ENCODE measurements at places on chromosomes 4 and X.

DNA sequence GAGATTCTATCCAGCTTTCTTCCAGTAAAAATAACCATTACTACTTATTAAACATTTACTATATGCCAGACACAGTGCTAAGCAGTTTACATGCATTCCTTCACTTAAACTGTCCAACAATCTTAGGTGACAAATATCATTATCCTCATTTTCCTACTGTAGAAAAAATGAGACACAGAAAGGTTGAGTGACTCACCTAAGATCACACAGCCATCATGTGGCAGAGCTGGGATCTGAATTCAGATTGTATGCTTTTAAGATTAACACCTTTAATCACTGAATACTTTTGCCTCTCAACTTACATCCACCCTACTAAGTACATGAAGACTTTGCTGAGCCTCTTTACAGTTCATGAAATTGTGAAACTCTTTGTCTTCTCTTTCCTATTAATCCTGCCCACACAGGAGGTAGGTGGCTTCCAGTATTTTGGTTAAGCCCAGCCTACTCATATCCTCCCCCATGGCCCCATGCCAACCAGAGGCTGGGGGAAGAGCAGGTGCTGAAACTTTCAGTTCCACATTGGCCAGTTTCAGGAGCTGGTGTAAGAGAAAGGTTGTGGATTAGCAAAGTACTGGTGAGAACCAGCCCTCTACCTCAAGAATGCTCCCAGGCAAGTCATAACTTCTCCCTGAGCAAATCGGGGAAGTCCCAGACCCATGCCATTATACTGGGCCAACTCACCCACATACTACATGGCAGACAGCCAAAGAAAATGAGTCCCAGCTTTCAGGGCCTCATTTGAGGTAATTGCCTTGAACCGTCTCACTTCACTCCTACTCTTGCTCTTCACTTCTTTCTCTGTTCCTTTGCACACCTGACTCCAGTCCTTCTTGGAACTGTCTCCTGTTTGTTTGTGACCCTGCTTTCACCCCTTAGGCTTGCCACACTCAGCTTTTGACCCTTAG lies 211.1 kb downstream of the GUCY2F start:
- peak; percentile 49 for DNase-seq

- no peak for DNase-seq
Observed at GRCh38 chrX:115047181-115047580, 29.8 kb upstream of the IL13RA2 start.

DNA sequence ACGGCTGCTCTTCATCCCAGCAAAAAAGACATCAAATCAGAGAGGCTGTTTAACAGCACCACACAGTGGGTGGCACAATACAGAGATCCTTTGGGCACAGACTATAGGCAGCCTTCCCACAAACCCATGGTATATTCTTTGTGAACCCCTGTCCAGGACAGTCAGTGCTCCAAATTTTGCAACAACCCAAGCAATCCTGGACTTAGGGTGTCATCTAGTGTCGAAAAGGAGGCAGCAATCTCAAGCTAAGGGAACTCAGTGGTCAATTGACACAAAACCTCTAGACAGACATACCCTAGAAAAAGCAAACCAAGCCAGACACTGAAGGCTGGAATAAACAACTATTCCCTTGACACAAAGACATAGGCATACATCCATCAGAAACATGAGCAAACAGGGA lies 137.4 kb downstream of the BMP15 start:
- no peak for DNase-seq

DNA sequence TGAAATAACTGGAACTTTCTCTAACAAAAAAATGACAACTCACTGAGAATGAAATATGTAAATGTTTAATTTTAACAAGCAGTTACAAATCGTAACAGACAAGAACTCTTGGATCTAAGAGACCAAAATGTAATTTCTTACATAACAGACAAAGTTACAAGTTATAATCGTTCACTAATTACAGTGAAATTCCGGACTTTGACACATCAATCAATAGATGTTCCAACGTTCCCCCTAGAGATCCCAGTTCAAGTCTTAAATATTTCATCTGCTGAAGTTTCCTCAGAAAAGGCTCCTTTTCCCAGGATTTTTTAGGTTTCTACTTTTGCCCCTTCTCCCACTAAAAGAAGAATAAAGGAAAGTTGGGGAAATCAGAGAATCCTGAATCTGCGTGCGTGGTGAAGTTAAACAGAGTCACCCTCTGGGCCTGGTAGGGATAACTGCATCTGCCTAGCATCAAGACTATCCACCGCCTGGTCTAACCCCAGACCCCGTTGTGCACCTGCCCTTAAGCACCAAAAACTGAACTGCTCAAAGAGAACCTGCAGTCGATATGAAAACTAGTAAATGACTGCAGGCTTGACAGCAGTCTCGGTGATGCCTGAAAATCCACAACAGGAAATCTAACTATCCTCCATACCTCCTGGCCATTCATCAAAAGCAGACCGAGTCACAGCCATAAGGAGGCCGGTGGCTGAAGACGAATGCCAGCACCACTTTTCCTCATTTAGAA lies 2.3 kb downstream of the IRF2 start:
- DNase-seq = peak; percentile 52

DNA sequence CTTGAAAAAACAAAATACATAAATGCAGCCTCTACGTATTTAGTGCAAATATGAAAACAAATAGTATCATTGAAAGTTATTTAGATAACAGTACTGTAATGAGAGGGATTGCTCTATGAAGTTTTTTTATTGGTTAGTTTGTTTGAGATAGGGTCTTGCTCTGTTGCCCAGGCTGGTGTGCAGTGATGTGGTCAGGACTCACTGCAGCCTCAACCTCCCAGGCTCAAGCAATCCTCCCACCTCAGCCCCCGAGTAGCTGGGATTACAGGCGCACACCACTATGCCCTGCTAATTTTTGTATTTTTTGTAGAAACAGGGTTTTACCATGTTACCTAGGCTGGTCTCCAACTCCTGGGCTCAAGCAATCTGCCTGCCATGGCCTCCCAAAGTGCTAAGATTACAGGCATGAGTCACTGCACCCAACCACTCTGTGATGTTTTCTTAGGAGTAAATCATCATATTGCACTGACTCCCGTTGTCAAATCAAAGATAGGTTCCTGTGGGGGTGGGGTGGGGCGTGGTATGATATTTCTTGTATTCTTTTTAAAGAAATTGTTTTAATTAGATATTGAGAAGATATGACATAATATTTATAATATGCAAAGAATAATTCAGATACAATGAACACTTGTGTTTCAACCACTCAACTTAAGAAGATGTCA lies 75.8 kb downstream of the ATG4A start:
- no peak for DNase-seq

DNA sequence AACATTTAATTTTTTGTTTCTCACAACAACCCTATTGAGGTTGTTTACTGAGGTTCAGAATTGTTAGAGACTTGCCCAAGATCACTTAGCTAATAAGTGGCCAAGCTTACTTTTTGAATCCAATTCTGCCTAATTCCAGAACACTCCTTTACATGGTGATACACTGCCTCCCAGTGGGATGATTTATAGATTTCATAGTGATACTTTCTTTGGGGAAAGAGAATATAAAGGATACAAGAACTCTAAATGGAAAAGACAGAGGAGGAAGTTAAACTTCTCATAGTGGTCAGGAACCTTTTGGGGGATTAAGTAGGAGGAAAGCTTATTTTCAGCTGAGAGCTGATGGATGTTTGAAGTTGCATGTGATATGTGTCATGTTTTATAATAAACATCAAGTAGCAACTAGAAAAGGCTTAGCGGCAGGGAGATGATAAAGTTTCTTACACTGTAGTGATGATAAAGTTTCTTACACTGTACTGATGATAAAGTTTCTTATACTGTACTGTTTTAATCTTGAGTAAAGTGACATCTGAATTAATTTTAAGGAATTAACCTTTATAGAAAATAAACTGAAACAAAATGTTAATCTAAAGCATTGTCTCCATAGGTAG lies 15.3 kb downstream of the STAG2 start:
- no peak for DNase-seq

DNA sequence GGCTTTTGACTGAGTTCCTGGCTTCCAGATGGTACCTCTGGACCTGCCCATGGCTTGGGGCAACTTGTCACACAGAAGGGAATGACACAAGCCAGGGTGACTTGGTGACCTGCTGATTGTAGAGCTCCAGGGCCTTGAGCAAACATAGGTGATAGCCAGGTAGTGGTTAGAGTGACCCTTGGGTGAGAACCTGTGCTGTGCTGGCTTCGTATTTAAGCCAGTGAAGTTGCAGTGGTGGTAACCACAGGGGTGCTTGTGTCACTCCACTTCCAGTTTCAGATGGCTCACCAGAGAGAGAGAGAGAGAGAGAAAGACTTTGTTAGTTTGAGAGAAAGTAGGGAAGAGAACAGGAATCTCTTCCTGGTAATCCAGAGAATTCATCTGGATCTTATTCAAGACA lies 471.6 kb downstream of the ZIC3 start:
- DNase-seq = no peak

- no peak for DNase-seq
Observed at GRCh38 chr4:139740121-139740520, 74.5 kb downstream of the MGST2 start.
